ENCODE measurements at places on chromosomes 16 and 17. TPM values are rescaled to one million over a fixed set of nuclear protein-coding genes. Genes with fewer than 3 reads are reported as not detected.

DNA sequence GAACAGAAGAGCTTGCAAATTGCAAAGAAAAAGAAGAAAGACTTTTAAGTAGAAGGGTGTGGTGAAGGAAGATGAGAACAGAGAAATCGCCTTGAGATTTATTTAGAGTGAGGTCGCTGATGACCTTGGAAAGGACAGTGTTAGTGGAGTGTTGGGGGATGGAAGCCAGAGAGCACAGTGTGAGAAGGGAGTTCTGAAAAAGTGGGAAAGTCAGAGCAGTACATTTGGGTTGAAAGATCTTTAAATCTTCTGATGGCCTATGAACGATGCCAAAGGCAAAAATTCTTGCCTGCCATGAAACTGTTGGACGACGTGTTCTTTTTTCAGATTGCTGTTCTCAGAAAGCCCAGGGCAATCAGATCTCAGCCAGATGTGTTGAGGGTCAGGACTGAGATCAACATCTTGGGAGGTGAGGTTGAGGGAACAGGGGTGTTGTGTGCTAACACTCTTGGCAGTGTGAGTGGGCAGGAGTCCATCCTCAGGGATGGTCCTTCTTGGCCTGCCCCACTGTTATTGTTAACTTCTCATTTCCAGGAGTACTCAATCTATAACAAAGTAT, 330.1 kb downstream of the MAP2K6 start:
- no peak for DNase-seq

DNA sequence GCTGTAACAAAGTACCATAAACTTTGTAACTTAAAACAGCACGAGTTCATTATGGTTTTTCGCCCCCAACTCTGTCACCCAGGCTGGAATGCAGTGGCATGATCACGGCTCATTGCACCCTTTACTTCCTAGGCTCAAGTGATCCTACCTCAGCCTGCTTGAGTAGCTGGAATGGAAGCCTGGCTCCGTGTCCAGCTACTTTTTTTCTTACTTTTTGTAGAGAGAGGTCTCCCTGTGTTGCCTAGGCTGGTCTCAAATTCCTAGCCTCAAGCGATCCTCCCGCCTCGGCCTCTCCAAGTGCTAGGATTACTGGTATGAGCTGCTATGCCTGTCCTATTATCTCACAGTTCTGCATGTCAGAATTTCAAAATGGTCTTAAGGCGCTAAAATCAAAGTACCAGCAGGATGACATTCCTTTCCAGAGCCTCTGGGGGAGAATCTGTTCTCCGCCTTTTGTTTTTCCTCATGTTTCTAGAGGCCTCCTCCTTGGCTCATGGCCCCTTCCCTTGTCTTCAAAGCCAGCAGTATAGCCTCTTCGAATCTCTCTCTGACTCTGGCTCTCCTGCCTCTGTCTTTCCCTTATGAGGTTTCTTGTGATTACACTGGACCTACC, 10.1 kb upstream of the PRM1 start:
- no peak for DNase-seq

Gene ARL4D
- total RNA-seq: 7.0 TPM

DNA sequence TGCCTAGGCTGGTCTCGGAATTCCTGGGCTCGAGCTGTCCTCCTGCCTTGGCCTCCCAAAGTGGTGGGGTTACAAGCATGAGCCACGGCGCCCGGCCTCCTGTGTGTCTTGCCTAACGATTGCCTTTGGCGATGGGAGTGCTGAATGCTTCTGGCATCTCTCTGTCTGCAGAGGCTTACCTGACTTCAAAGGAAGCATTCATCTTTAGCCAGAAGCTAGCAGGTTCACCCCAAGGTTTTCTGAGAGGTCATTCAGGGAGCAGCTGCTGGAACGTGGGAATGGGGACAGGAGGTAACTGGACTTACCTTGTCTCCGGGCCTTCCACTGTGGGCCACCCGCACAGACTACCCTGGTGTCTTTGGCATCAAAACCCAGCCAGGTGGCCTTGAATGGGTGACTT, 54.7 kb downstream of the PLCG2 start:
- no peak for DNase-seq

Gene C16orf74
- total RNA-seq: 17.8 TPM

Gene SLC5A11
- not detected for total RNA-seq

- DNase-seq: no peak
These were observed 39.4 kb upstream of the ACSF3 start for GRCh38 chr16:89054261-89054661.

DNA sequence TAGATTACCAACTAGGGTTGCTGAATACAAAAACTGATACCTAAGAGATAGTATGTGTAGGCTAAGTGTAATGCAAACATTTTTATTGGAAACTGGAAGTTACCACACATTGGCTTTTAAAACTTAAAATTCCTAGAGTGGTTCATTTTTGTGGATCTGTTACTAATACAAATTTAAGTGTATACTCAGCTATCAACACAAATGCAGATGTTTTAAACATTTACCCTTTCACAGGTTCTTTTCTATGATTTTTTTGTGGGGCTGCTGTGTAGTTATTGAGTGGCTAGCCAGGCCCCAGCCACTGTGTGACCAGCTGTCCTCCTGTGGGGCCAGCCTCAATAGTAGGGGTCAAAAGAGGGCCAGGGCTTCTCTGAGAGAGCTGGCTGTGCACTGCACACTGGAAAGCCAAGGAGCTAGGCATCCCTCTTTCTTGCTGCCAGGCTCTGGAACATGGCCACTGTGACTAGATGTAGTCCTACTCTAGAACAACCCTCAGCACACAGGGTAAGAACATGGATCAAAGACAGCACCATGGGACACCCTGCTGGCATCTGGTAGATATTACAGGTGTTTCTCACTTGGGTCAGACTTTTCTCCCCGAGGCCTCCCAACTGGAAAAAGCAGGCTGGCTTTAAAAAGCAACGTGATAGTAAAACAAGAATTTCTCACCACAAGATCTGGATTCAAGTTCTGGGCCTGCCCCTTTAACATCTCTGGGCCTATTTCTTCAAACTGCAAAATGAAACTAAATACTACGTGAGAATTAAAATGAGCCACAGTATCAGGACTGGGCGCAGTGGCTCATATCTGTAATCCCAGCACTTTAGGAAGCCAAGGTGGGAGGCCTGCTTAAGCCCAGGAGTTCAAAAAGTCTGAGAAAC, 7.3 kb upstream of the VEZF1 start:
- peak; percentile 62 for DNase-seq

Gene CNTNAP4
- 2.6 TPM for total RNA-seq

Gene SLC35B1
- 58.2 TPM for total RNA-seq

- no peak for DNase-seq
These were observed 104.5 kb downstream of the SNX29 start for GRCh38 chr16:12081048-12081404.

Gene CDR2L
- 11.5 TPM for total RNA-seq

Gene CHST4
- total RNA-seq: 0.30 TPM

DNA sequence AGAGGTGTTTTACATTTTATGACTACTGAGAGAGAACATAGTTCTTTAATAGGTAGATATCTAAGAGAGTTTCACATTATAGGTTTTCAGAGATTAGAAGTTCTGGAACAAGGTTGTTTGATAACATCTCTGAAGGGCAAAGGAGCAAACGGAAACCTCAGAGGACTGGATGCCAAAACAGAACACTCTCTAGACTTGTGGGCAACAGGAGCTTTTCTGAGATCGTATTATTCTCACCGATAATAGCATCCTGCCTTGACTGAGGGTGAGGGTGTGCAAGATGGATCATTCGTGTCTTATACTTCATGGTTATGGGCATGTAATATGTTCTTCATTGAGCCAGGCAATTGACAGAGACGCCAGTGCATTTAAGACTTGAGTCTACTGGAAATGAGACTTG, 234.8 kb downstream of the IRX3 start:
- DNase-seq: no peak

Gene CIITA
- not detected for total RNA-seq

GRCh38 chr16:67718668-67719047, 458 bp downstream of the GFOD2 start:
- no peak for DNase-seq

GRCh38 chr17:27888945-27889344, 4.2 kb downstream of the LYRM9 start:
- peak; percentile 15 for DNase-seq

- no peak for DNase-seq
These were observed 16.6 kb upstream of the TNS4 start for GRCh38 chr17:40517981-40518380.

- DNase-seq: no peak
These were observed 19.7 kb downstream of the RBL2 start for GRCh38 chr16:53453928-53454327.

DNA sequence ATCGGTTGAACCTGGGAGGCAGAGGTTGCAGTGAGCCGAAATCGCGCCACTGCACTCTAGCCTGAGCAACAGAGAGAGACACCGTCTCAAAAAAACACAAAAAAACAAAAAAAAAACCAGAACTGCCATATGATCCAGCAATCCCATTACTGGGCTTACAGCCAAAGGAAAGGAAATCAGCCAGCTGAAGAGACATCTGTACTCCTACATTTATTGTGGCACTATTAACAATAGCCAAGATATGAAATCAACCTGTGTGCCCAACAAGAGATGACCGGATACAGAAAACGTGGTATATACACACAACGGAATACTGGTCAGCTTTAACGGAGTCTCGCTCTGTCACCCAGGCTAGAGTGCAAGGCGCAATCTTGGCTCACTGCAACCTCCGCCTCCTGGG, 14.6 kb downstream of the FANCA start:
- no peak for DNase-seq

Gene WFDC1
- total RNA-seq: 0.30 TPM

Gene ACLY
- 124 TPM for total RNA-seq

DNA sequence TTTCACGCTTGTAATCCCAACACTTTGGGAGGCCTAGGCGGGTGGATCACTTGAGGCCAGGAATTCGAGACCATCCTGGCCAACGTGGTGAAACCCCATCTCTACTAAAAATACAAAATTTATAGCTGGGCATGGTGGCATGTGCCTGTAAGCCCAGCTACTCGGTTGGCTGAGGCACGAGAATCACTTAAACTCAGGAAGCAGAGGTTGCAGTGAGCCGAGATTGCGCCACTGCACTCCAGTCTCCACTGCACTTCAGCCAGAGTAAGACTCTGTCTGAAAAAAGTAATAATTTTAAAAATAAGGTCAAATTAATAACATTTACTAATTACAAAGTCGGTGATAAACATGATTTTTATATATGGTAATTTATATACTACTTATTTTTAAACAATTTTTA, 155.9 kb downstream of the AXIN2 start:
- DNase-seq: no peak

Gene TBC1D3K
- not detected for total RNA-seq

GRCh38 chr17:42171831-42172230, 9.1 kb downstream of the KCNH4 start:
- DNase-seq: no peak

- DNase-seq: no peak
These were observed 73.6 kb downstream of the PPM1E start for GRCh38 chr17:58829172-58829637.

Gene EPOP
- 8.2 TPM for total RNA-seq

DNA sequence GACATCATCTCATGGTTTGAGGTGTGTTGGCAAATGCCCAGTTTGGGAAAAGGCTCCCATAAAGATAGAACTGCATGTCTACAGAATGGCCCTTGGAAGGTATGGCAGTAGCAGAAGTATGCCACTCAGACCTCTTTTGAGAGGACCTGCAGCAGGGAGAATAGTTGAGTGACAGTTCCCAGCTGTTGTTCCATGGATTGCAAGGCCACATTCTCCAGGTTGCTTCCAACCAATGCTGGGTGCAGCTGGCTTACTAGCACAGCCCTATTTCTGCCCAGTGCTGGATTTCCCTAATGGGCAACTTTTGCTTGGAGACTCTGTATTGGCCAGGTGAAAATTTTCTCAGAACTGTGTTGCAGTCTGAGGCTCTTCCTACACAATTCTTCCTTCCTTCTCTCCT, 266.2 kb downstream of the UTP18 start:
- DNase-seq: no peak

DNA sequence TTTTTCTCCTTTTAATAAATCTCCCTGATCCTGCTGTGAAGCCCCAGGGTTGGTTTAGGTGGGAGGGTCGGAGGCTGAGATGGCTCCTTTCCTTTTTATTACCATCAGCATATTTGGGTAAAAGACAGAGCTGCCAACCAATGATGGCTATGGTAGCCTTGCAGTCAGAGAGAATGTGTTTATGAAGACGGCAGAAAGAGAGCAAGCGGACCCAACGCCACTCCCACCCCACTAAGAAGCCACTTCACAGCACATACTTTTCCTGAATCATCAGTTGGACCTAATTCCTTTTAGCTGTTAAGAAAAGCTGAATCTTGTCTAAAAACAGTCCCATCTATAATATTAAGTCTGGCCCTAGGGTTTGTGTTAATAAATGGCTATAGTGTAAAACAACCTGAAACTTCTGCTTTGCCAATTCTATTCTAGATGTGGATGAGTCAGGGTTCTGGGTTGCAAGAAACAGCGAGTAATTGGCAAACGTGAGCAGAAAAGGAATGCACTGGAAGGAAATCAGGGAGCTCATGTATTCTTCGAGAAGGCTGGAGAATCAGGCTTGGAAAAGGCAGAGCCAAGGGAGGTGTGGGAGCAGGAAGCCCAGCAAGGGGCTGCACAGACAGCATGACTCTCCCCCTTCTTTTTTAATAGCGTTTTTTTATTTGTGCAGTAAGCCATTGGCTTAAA, 34.0 kb upstream of the PRKCA start:
- DNase-seq: peak; percentile 27

- DNase-seq: no peak
These were observed 7.8 kb downstream of the CCDC200 start for GRCh38 chr17:43220511-43221125.

DNA sequence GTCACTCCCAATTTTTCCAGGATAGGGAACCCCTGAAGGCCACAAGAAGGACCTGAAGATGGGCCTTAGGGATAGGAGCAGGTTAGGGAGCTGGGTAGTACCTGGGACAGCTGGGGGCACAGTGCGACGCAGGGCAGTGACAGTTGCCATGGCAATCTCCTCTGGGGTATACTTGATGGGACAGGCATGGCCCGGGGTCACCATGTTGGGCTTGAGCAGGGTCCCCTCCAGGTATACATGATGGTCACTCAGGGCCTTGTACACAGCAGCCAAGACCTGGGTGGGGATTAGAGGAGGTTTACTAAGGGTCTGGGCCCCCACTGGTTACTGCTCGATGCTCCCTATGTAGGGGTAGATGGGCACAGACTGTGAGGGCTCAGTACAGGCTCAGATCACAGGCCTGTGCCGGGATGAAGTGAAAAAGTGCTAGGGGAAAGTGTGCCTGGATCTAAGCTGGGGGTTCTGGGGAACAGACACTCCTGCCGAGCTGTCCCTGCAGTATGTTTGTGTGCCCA, 2.7 kb downstream of the ALDOC start:
- no peak for DNase-seq

Gene GPRC5C
- total RNA-seq: 53.5 TPM

Gene SAMD14
- total RNA-seq: 1.7 TPM

DNA sequence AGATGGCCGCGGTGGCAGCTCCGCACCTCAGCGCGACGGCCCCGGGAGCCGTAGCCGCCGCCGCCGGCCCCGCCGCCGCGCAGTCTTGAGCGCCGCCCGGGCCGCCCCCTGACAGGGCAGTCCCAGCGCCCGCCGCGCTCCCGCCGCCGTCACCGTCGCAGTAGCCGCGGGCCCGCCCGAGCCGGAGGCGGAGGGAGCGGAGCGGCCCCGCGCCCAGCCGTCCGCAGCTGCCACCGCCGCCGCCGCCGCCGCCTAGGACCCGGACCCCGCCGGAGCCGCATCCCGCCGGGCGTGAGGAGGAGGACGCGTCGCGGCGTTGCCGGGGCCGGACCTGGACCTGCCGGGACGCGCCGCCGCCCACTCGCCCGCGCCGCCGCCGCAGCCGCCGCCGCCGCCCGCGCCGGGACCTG, 218 bp downstream of the TNRC6C start:
- no peak for DNase-seq

Data from Daoy (cell line).